Esophagus squamous epithelium (tissue), 5 donors: ENCODE measurements at places on chromosomes 2 and 18.

GRCh38 chr2:62229082-62229605 lies 33.2 kb downstream of the B3GNT2 start:
- no peak for DNase-seq

GRCh38 chr2:156023229-156023869 lies 309.2 kb downstream of the NR4A2 start:
- no peak for DNase-seq

- DNase-seq: no peak
Observed at GRCh38 chr2:21646345-21646744, 522.6 kb downstream of the TDRD15 start.

DNA sequence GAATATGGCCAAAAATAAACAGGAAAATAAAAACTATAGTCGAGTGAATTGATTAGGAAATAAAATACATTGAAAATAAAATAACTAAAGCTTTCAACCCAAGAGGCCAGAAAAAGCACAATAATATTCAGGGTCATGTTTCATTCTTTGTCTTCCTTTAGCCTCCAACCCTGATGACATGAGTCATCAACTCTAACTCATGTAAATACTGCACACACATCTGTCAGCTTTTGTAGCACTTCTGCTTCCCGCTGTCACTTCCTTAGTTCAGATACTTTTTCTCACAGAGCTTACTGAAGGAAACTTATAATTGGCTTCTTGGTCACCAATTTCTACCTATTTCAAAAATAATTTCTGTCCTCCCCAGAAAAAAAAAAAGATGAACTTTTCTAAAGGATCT lies 112.8 kb downstream of the UPP2 start:
- DNase-seq: no peak

GRCh38 chr2:167406558-167406957 lies 518.3 kb downstream of the XIRP2 start:
- no peak for DNase-seq

- DNase-seq: no peak
Observed at GRCh38 chr2:109459485-109459884, 154.3 kb downstream of the SEPTIN10 start.

DNA sequence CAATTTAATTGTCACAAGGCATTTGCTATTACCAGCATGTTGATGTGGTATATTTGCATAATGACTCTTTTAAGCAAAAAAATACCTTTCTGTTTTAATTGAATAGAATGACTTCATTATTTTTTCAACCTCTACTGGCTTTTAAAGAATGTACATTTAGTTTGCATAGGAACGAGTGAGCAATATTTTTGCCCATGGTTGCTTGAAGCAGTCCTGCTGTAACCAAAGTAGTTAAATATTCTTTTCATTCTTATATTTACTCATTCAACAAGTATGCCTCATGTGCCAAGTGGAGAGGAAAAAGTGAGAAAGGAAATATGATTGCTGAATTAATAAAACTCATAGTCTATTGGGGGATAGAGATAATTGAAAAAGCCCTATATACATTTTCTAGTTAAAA lies 184.7 kb downstream of the DSEL start:
- no peak for DNase-seq

DNA sequence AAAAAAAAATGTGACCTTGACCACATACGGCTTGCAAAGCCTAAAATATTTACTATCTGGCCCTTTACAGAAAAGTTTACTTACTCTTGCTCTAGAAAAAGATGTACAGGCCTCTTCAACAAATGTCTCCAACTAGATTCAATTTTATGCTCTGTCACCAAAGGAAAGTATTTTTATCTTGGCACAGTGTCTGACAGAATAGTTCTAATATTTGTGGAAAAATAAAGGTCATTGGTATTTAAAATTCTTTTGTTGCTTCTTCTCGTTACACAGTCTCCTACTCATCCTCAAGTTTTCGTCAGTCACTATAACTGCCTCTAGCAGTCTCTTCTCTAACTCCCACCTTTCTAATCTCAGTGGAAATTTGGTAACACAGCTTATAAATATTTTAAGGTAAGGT lies 1.4 kb downstream of the RBKS start:
- no peak for DNase-seq
